ENCODE measurements at places on chromosomes 7 and 10.

DNA sequence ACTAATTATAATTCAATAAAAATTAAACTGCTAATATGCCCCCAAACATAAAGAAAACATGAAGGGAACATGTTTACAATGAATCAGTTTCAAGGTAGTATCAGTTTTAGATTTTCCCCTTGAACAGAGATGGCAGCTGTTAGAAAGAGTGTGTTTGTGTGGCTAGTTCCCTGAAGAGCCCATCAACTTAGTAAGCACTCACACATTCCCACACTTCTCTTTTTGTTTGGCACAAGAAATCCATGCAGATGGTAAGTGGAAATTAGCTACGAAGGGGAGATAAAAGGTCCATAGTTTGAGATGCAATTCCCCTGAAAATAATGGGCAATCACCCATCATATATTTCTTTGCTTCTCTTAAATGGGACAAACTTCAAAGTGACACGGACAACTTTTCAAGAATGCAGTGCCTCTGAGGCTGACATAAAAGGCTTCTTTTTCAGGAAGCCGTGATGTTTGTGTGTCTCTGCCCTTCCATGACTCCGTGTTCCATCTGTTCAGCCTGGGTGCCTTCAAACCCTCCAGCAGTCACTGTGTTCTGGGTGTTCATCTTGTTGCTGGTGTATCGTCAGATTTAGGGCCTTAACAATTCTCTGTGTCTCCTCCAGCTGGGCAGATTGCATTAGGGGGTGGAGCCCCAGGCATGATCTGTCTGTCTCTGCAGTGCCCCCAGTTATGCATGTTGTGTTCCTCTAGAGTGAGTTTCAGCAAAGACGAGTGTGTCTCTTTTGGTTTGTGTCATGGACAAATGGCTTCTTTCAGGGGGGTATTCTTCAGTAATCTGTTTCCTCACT lies 259.5 kb upstream of the NPY start:
- DNase-seq: no peak

GRCh38 chr7:149007611-149008010 lies 20.7 kb downstream of the PDIA4 start:
- no peak for DNase-seq

- DNase-seq: no peak
Observed at GRCh38 chr7:22447762-22448161, 52.2 kb downstream of the STEAP1B start.

GRCh38 chr7:96727534-96728088 lies 18.0 kb upstream of the SEM1 start:
- no peak for DNase-seq

- no peak for DNase-seq
Observed at GRCh38 chr7:28802450-28802849, 155.7 kb downstream of the TRIL start.

DNA sequence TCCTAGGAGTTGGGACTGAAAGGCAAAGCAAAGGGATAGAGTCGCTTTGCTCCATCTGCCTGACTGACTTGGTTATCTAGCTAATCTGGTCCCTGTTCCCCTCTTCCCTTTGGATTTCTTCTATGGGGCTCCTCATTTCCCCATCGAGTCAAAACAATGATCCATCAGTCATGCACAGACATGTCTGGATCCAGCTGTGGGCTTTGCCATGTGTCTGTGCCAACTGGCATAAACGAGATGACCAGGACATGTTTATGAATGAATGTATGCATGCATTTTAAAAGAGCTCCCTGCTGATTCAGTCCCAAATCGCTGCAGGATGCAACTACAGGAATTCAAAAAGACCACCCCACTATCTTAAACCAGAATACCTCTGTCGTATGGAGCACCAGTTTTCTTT lies 122.0 kb downstream of the ARL4A start:
- no peak for DNase-seq

DNA sequence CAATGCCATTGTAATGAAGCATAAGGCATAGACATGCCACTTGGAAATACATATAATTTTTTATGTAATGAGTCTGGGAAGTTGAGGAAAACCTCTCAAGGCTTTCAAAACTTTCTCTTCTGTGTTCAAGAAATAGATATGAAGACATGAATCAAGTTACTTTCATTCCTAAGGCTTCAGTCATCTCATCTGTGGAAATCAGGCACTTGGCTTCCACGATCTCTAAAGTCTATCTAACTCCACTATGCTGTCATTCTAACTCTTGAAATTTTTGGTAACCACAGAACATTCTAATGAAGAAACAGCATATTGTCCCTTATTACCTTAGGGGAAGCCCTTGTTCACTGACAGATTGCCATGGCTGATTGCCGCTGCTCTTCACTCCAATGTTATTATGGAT lies 242.6 kb downstream of the CNTNAP2 start:
- DNase-seq: no peak

DNA sequence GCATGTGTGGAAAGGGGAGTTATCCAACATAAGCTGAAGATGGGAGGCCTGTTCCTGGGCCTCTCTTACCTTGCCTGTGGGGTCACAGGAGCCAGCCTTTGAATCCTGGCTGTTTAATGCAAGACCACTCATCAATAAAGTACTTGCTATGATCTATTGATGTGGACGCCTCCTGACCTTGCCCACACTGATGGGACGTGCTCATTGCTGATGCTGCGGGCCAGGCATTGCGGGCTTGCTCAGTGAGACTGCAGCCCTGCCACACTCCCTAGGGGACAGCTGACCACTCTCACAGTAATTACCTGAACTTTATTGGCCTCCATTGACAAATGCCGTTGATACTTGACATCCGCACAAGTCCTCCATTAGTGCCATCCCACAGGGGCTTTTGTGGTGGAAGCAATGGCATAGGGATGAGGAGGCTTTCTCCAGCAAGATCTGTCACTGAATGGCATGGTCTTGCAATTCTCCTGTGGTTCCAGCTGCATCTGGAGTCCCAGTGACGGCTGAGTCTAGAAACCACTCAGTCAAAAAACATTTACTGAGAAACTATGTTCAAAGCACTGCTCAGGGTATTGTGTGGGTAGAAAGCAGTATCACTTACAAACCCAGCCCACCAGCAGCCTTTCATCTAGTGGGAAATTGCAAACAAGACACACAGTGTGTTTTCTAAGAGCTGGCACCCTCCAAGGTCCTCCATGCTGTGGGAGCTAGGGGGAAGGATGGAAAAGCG lies 135.1 kb upstream of the YAE1 start:
- no peak for DNase-seq

DNA sequence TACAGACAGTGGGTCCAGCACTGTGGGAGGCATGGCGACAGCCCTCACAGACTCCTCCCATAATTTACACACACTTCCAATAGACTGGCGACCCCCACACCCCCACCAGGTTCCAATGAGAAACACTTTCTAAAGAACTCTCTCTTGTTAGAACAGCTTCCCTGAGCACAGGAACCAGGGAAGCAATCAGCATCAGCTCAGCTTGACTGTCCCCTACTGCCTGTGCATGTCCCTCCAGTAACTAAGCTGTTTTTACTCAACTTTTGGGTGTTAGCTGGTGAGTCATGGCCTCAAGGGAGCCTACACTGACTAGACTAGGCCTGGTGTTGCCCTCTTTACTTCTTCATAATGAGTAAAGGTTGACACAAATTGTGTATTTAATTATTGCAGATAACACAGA lies 32.6 kb upstream of the HERPUD2 start:
- no peak for DNase-seq

DNA sequence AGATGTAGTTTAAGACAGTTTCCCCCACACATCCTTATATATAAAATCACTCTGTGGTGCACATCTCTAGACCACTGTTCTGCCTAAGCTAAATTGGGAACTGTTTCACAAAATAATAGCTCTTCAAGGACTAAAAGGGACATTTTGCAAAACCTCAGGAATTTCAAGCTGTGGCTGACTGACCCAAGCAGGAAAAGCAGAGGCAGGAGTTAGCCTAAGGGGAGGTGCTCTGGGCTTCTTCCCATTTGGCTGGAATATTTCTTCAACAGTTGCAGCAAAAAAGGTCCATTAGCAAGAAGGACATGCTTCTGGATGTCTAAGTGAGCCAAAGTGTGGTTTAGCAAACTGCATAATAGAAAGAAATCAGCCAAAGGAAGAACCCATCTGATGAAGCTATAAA lies 551.2 kb upstream of the ANKRD30A start:
- no peak for DNase-seq

DNA sequence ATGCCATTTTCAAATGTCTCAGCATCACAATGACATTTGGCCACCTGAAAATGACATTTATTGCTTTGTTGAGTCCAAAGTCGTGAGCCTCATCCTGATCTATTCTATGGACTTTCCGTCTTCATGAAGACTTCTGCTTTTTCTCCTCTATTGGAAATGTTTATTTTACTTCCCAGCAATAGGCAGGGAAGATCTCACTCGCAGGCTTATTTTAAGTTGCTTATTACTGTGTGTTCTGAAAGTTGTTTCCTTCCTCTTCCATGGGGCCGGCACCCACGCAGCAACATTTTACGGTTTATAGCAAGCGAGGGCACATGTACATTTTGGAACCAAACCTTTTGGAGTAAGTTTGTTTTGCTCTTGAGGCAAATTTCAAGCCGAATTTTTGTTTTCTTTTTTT lies 221.0 kb upstream of the KLF6 start:
- no peak for DNase-seq

- DNase-seq: no peak
Observed at GRCh38 chr10:51773681-51774080, 74.3 kb upstream of the CSTF2T start.

DNA sequence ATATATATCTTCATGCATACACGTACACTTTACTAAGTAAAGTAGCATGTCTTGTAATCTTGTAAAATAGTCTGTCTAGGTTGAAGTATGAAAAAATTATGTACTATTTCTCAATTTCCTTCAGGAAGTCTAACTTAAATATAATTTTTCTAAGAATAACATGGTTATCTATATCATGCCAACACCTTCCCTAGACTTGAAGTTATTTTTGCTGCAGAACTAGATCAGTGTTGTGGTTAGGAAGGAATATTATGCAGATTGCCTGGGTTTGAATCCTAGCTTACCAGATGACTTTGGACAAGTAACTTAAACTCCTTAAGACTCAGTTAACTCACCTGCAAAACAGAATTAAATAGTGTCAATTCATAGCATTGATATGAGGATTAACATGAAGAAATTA lies 142.2 kb upstream of the SEMA3A start:
- no peak for DNase-seq
